ENCODE measurements at places on chromosomes 12 and 14.

GRCh38 chr12:39824505-39825212 lies 205.1 kb upstream of the ABCD2 start:
- no peak for DNase-seq

GRCh38 chr12:26712892-26713291 lies 120.1 kb downstream of the ITPR2 start:
- DNase-seq: no peak

- peak; percentile 44 for DNase-seq
Measured at GRCh38 chr14:76876076-76876475, 49.9 kb downstream of the LRRC74A start.

- no peak for DNase-seq
Measured at GRCh38 chr12:121191151-121191550, 18.8 kb upstream of the P2RX4 start.

DNA sequence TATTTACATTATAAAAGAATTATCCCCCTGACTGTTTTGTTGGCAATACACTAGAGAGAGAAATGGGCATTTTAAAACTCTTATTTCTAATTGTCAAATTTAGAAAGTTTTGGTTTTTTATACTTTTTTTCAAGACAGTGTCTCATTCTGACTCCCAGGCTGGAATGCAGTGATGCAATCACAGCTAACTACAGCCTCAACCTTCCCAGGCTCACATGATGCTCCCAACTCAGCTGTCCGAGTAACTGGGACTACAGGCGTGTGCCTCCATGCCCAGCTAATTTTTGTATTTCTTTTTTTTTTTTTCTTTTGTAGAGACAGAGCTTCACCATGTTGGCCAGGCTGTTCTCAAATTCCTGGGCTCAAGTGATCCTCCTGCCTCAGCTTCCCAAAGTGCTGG lies 8.3 kb upstream of the OR11H6 start:
- DNase-seq: no peak

DNA sequence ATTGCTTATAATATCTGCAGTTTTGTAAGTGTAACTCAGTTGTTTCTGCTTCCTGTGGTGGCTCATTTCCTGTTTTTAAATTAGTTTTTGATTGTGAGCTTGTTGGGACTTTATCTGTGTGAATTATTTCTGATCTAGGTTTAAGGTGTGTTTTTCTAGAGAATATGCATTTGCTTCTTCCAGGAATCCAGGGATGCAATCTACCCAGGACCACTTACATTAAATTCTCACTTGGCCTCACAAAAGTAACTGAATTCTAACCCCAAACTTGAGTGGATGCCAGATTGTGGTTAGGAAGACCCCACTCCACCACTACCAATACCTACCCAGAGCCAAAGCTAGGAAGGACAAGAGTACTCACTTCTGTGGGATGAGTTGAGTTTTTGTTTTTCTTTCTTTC lies 11.9 kb downstream of the STYX start:
- DNase-seq: no peak

DNA sequence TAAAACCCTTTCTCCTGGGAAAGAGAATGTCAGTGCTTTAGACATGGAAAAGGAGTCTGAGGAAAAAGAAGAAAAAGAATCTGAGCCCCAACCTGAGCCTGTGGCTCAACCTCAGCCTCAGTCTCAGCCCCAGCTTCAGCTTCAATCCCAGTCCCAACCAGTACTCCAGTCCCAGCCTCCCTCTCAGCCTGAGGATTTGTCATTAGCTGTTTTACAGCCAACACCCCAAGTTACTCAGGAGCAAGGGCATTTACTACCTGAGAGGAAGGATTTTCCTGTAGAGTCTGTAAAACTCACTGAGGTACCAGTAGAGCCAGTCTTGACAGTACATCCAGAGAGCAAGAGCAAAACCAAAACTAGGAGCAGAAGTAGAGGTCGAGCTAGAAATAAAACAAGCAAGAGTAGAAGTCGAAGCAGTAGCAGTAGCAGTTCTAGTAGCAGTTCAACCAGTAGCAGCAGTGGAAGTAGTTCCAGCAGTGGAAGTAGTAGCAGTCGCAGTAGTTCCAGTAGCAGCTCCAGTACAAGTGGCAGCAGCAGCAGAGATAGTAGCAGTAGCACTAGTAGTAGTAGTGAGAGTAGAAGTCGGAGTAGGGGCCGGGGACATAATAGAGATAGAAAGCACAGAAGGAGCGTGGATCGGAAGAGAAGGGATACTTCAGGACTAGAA lies 6.1 kb downstream of the PNN start:
- no peak for DNase-seq

DNA sequence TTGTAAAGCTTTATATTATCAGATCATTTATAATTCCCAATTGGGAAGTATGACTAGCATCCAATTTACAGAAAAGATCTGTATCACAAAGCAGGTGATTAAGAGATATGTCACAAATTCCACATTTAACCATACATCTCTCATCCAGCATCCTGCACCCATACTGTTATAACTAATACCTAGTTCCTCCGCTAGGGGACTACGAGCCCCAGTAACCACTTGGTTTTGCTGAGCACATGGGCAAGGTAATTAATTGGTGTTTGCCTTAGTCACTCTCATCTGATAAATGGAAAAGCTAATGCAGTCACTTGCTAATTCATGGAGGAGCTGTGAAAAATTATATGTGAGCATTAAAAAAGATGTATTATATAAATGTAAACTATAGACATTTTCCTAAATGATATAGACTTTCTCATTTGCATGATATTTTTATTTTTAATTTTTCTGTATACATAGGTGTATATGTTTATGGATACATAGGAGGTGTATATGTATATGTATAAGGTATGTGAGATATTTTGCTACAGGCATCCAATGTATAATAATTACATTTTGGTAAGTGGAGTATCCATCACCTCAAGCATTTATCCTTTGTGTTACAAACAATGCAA lies 1031.8 kb downstream of the GALC start:
- DNase-seq: no peak

DNA sequence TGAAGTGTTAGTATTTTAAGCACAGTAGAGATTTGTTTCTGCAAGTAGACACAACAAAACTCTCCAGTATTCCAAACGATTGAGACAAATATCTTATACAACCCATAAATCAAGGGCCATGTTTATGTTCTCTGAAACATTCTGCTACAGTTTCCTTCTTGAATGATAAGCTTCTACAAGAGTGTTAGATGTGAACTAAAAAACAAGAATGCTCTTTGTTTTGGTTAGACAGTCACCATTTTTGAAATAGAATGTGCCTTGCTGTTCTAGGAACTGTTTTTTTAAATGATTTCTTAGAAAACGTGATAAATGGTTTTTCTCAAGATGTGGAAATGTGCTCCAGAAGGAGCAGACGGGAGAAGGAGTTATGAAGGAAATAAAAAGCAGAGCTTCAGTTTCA lies 1656.3 kb upstream of the FLRT2 start:
- DNase-seq: no peak

DNA sequence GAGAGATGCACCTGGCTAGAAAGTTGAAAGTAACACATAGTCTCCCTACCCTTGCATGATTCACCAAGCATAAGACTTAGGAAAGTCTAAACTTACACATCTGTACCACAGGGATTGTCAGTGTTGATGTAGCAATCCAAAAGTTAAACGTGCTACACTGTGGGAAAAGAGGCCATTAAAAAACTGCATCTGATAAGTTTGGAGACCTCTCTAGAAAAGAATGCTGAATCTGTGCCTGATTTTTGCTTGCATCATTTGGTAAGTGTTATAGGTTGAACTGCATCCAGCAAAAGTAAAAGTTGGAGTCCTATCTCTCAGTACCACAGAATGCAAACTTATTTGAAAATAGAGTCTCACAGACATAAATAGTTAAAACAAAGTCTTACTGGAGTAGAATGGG lies 126.6 kb downstream of the SLC6A15 start:
- no peak for DNase-seq

GRCh38 chr12:132729541-132730320 lies 19.1 kb downstream of the PGAM5 start:
- no peak for DNase-seq

- DNase-seq: no peak
Measured at GRCh38 chr14:36619853-36620252, 37.4 kb upstream of the NKX2-8 start.

DNA sequence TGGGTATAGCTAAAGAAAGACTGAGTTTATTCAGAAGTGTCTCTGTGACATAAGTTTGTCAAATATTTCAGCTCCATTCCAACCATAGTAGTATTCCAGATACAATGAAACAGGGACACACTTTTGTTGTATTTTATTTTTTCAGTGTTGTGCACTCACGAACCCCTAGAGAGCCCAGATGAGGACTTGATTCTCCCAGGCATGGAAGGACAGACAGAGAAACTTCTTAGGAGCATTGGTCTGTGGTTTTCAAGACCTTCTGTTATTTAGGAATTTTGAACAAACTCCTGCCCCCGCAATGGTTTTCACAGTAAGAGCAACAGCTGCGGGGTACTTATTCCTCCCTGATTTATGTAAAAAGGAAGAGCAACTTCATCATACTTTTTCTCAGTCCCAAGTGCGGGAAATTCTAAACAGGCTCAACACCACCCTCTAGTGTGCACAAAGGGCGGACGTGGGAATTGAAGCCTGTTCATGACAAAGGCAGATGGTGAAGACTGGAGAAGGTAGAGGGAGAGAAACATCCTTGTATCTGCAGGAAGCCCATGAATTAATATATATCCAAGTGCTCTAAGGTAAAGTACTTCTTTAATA lies 147.6 kb downstream of the PAH start:
- DNase-seq: peak; percentile 45

- no peak for DNase-seq
Measured at GRCh38 chr14:98721061-98721460, 550.9 kb downstream of the BCL11B start.

- no peak for DNase-seq
Measured at GRCh38 chr12:50213439-50213838, 46.3 kb upstream of the CERS5 start.

GRCh38 chr14:75906680-75907280 lies 75.0 kb downstream of the TGFB3 start:
- DNase-seq: peak; percentile 46

DNA sequence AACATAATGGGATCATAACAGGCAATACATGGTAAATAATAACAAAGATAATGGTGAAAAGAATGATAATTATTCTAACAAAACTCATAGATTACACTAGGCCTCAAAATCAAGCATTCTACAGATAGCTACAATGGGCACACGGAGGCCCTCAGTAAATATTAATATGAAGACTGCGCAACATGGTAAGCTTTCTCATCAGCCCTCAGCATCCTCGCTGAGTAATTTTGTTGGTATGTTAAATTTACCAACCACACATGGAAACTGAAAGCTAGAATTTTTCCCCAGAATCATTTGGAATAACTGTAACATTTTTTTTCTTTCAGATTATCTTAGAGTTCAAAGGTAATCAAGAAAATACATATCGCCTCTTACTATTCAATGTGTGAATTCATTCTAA lies 74.2 kb upstream of the PYGL start:
- no peak for DNase-seq

GRCh38 chr12:14982991-14983390 lies 10.1 kb downstream of the PDE6H start:
- DNase-seq: no peak

DNA sequence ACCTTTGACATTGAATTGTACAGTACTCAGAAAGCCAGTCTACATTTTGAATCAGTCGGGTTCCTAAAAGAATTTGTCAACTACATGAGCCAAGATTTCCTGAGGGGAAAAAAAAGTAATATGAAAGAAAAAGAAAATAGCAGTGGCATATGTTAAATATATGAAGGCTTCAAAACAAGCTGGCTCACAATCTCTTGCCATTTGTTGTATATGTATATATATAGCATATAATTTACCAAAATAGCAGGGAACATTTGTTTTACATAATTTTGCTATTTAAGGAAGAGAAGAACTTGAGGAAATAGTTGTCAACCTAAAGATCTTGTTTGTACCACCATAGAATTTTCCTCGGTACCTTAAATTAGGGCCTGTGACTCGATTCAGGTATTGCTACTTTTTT lies 16.9 kb downstream of the SVOP start:
- no peak for DNase-seq

DNA sequence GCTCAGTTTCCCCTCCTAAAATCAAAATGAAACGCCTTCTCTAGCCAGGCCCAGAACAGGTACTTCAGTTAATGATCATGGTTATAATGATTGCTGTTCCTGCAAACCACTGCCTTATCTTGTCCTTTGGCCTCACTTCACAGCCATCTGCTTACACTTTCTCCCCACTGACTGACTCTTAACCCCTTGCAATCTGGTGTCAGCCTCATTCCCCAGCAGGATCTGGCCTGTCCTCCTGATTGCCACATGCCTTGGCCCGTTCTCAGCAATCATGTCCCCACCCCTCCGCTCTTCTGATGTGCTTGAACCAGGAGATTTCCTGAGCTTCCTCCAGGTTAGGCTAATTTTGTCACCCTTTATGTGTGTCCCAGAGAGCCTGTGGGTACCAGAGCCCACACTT lies 64.5 kb downstream of the KCNA1 start:
- no peak for DNase-seq

DNA sequence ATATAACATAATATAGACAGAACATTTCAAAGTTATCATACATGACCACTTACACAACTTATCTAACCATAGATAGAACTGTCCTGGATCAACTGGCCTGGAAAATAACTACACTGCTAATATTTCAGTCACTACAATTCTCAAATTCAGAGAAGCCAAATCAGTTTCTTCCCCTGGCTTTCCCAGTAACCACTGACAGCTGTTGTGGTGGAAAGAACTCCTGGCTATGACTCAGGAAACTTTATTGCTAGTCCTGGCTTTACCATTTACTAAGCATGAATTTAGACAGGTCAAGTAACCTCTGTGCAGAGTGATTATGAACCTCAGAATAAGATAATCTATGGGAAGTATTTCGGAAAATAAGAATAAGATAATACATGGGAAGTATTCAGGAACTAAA lies 244.9 kb upstream of the DIO2 start:
- no peak for DNase-seq

DNA sequence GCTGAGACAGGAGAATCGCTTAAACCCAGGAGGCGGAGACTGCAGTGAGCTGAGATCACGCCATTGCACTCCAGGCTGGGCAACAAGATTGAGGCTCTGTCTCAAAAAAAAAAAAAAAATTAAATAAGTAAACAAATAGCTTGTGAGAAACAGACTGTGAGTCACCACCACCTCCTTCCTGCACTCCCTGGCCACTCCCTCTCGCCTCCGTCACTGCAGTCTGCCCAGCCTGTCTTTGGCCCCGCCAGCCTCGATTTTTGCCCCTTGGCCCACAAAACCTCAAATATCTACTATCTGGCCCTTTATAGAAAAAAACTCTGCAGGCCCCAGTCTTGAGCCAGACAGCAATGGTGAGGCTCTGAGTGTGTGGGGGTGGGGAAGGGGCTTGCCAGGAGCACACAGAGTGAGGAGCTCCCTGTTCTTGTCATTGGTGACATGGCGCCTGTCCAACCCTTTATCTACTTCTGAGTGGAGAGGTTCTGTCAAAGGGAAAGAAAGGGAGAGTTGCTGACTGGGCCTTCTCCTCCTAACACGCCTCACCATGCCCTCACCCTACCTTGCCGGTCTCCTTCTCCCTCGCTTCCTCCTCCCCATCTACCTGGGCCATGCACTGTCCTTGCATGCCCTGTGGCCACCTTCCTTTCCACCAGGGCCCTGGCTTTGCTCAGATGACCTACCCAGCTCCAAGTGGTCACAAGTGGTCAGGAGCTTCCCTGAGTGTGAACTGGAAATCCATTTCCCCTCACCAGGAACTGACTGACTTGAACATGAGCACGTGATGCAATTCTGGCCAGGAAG lies 22.1 kb downstream of the LGMN start:
- no peak for DNase-seq
